GM23248 (cell line): ENCODE measurements at places on chromosomes 5 and 9. TPM values are rescaled to one million over a fixed set of nuclear protein-coding genes. Genes with fewer than 3 reads are reported as not detected.

DNA sequence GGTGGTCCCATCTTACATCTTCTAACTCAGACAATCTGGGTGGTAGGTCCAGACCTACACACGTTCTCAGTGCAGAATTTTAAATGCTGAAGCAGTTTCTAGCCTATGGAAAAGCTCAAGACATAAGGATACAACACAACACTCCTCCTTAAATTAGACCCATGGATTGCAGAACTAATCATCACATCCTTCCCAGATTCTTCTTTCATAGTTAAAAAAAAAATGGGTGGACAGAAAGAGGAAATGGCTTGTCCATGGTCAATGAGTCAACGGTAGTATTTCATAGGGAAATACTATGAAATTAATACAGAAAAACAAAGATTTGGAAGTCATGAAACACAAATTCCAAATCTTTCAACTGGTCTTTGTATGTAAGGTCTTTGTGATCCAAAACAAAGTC is 106.9 kb downstream of the PAPPA start:
- DNase-seq, result no peak

DNA sequence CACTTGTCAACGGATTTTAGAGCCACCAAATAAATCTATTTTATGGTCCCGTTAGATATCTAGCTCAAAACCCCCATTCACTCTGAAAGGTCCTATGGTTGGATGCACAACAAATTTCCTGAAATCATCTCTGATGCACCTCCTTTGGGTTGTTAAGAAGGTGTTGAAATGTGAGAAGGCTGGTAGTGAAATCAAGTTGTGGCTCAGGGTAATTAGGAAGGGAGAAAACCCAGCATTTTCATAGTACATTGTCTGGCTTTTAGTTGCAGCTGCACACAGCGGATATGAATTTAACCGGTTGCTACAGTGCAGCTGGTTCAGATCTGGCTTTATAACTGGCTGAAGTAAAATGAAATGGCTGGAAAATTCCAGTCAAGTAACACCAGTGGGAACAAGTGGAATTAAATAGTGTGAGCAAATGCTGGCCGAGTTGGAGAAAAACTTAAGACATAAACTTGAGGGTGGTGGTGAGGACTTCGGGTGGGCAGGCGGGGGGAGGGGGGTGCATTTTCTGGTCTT is 17.6 kb downstream of the RGMB start:
- DNase-seq, result peak; percentile 39

GRCh38 chr5:128135286-128135685 is 51.7 kb downstream of the SLC12A2 start:
- peak; percentile 2 for DNase-seq

- DNase-seq, result no peak
Observed at GRCh38 chr9:120927269-120928014, 846 bp upstream of the TRAF1 start.

DNA sequence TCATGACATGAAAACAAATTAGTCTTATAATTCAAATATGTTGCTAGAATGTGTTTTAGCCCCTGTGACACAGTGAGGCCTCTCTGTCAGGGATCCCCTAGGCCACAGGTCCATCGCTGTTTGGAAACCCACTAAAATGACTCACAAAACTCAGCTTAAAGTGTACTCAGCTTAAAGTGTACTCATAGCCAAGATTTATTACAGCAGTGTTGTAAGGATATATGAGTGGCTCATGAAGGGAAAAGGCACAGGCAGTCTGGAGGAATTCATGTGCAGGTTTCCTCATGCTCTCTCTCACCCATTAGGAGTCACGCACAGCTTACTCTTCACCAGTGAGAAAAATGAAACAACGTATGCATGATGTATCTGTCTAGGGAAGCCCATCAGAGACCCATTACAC is 24.4 kb upstream of the TGFBI start:
- peak; percentile 93 for DNase-seq

- no peak for DNase-seq
Observed at GRCh38 chr5:9781890-9782289, 151.7 kb upstream of the TAS2R1 start.

DNA sequence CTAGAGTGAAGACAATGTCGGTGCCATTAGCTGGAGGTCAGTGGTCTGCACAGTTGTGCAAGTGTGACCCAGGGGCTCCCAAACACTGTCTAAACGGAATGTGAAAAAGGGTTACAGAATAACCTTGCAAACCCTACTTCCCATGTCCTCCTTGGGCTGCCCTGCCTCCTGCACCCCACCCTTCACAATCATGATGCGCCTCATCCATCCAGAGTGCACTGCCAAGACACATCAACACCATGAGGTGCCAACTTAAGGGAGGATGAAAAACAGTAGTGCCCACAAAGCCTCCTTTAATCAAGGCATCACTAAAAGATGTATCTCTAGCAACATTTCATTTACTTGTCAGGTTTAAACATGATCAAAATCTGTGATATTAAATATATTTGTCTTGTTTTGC is 87.1 kb downstream of the SETX start:
- no peak for DNase-seq

GRCh38 chr5:99398976-99399375 is 470.2 kb upstream of the CHD1 start:
- no peak for DNase-seq

DNA sequence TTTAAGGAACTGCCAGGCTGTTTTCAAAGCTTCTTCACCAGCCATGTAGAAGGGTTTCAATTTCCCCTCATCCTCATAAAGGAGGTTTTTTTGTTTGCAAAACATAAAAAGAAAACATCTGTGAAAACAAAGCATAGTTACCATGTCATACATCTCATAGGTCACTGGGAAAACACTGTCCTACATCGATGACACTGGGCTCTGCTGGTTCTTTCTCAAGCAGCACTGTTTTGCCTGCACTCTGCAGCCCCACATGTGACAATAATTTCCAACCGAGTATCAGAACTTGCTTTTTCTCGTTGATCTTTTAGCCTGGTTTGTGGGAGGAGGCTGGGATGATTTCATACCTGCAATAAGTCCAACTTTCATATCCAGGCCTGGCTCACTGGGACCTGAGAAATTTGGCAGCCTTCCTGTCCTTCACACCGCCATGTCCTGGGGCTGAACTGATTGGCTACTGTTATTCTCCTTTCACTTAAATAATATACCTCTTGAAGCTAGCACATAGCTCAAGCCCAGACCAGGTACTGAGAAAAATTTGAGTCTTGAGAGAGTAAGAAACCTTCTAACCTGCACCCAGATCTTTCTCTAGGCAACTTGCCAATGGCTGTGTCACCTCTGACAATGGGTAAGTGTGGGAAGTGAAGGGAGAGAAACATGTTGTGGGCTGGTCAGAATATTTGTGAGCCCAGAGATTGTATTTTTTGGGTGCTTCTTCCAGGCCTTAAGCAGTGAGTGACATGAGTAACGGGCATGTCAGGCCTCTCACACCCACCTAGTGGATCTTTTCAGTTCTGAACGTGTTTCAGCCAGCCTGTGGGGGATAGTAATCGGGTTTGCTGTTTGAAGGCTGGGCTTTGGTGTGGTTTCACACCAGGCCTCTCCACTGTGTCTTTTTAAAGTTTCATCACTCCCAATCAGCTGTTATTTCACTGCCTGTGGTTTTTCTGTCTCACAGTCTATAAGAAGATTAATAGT is 502.8 kb downstream of the NTRK2 start:
- DNase-seq, result peak; percentile 11

- DNase-seq, result no peak
Observed at GRCh38 chr9:126327714-126328185, 1.1 kb downstream of the MVB12B start.

GRCh38 chr5:33650911-33651310 is 210.1 kb downstream of the TARS1 start:
- peak; percentile 34 for DNase-seq

GRCh38 chr5:82538339-82539034 is 260.3 kb upstream of the RPS23 start:
- peak; percentile 21 for DNase-seq

Gene TLE4
- 25.2 and 29.5 TPM in 2 replicates for polyA plus RNA-seq

Gene C5orf52
- polyA plus RNA-seq, result not detected in 2 replicates

Gene IFNA21
- not detected in 2 replicates for polyA plus RNA-seq

Gene SERINC5
- 5.4 TPM in 2 replicates for polyA plus RNA-seq
